ENCODE measurements at places on chromosomes 3 and 15.

GRCh38 chr15:63350178-63350621 is 31.4 kb downstream of the CA12 start:
- no peak for DNase-seq

- no peak for DNase-seq
These were observed 202.7 kb downstream of the CGGBP1 start for GRCh38 chr3:87856126-87856525.

DNA sequence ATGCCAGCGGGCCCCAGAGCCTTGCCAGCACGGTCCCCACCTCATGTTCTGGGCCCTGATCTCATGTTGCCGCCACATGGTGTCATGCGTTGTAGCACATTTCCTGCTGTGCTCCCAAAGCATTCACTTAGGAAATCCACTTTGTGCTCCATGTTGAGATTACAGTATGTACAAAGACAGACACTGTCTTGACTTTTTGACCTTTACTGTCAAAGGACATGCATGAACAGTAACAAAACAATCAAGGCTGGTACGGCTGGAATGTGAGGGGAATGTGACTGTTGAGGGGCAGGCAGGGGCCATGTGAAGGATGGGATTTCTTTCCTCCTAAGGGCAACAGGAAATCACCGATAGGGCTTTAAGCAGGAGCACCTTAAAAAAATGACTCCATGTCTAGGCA is 53.3 kb upstream of the RPL32 start:
- no peak for DNase-seq

- peak; percentile 84 for DNase-seq
These were observed 3.4 kb upstream of the OGG1 start for GRCh38 chr3:9746330-9746729.

DNA sequence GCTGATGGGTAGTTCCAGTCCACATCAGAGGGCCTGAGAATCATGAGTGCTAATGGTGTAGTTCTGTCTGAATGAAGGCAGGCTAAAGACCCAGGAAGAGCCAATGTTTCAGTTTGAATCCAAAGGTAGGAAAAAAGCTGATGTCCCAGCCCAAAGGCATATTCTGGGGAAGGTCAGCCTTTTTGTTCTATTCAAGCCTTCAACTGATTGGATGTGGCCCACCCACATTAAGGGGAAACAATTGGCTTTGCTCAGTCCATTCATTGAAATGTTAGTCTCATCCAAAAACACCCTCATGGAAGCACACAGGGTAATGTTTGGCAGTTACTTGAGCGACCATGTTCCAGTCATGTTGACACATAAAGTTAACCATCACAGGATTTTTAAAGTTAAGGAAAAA is 25.9 kb downstream of the EPHB1 start:
- DNase-seq, result no peak

All from EL (cell line).